Fibroblast of lung (primary cell): ENCODE measurements at places on chromosomes 7 and 10. TPM values are rescaled to one million over a fixed set of nuclear protein-coding genes. Genes with fewer than 3 reads are reported as not detected.

- no peak for DNase-seq
Measured at GRCh38 chr7:157442993-157443831, 106.4 kb downstream of the DNAJB6 start.

DNA sequence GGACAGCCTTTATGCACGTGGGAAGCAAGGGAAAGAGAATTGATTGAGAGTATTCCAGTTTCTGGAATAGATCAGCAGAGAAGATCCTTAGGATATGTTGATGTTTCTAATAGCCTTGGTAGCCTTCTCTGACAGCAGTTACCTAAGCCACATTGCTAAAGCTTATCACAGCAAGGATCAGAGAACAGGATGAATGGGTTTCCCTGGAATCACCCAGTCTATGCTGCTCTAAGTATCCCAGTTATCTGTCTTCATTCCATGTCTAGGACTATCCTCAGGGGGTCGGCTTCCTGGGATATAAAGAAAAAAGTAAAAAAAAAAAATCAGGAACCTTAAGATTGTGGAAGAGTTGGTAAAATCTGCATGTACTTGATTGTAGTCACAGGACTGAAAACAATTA lies 352.0 kb upstream of the AKR1E2 start:
- DNase-seq, result no peak

GRCh38 chr7:88324699-88325098 lies 18.0 kb upstream of the STEAP4 start:
- no peak for DNase-seq

GRCh38 chr7:57305192-57305748 lies 144.7 kb upstream of the ZNF716 start:
- no peak for DNase-seq

DNA sequence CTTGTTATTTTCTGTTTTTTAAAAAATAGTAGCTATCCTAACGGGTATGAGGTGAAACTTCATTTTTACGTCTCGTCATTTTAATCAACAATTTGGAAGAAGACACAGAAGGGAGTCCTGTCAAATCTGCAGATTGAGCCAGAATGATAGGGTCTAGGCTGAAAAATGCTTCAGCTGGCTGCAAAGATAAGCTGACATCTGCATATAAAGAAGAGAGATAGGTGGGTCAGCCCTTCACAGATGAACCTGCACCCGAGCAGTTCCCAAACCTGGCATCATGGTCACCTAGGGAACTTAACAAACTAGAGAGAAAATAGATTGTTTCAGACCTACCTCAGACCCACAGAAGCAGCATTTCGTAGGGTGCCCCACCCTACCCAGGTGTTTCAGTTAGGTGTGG lies 35.2 kb upstream of the BMPR1A start:
- DNase-seq, result no peak

DNA sequence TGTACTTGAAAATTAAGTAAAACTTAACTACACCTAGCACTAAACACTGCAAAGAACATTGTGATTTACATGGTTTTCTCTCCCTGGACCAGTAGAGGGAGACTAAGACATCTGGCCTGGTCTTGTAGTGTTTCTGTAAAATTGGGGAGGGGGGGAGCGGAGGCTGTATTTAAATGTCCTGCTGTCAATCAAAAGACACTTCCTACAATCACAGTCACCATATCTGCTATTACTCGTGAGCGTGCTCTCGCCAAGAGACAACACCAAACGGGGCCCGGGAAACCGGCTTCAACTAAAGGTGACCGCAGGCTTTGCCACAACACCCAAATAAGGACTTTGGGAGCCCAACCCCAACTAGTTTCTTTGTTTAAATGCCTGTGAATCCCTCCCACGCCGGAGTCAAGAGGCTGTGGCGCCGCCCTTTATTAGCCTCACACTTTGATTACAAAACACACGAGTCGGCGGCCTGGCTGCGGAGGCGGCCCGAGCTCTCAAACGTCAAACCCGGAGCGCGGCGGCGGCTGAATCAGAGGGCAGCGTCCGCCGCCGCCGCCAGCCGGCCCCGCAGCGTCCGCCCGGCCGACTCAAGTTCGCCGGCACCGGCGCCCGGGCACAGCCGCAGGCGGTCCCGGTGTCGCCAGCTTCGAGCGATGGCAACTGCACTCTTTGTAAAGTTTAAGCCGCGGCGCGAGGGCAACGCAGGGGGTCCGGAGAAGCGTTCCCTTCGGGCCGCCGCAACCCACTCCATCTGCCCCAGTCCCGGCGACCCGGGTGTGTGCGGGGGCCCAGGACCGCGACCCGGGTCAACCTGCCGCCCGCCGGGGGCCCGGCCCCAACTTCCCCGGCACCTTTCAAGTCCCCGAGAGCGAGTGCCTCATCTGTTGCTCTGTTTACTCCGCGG lies 1.3 kb downstream of the KDM7A start:
- DNase-seq, result peak; percentile 95

- no peak for DNase-seq
Measured at GRCh38 chr7:74246497-74246896, 7.7 kb downstream of the RFC2 start.

GRCh38 chr7:142422621-142423020 lies 164.8 kb upstream of the PRSS58 start:
- DNase-seq, result no peak

GRCh38 chr7:20076835-20077234 lies 140.3 kb downstream of the MACC1 start:
- DNase-seq, result peak; percentile 27

DNA sequence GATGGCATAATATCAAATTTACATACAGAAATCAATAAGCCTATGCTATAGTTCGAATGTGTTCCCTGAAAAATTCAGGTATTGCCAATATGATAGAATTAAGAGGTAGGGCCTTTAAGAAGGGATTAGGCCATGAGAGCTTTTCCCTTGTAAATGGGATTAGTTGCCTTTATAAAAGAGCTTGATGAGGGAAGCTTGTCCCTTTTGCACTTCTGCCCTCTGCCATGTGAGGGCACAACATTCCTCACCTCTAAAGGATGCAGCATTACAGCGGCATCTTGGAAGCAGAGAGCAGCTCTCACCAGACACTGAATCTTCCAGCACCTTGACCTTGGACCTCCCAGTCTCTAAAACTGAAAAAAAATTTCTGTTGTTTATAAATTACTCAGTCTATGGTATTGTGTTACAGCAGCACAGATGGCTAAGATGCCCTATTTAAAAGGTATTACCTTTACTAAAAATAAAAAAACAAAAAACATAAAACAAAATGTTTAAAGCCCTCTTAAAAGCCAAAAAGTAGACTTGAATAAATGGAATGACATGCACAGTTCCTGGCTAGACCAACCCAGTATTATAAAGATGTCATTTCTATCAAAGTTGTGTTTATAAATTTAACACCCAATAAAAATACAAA lies 909.6 kb downstream of the REEP3 start:
- no peak for DNase-seq

- no peak for DNase-seq
Measured at GRCh38 chr10:124602646-124603365, 141.2 kb downstream of the LHPP start.

DNA sequence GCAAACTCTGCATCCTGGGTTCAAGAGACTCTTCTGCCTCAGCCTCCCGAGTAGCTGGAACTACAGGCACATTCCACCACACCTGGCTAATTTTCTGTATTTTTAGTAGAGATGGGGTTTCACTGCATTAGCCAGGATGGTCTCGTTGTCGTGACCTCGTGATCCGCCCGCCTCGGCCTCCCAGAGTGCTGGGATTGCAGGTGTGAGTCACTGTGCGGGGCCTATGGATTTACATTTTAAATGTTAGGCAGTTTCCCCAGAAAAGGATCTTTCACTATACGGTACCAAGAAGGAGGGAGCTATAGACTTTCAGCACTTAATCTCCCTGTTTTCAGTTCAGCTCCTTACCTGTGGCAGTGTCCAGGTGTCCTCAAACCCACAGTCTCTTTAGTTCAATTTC lies 50.8 kb downstream of the SIRT1 start:
- DNase-seq, result no peak

- DNase-seq, result no peak
Measured at GRCh38 chr10:69344591-69345252, 66.4 kb downstream of the HK1 start.

- no peak for DNase-seq
Measured at GRCh38 chr7:28588602-28589001, 176.3 kb downstream of the CREB5 start.

- DNase-seq, result no peak
Measured at GRCh38 chr7:102304668-102305067, 18.0 kb downstream of the SH2B2 start.

GRCh38 chr7:133625046-133625445 lies 372.2 kb downstream of the EXOC4 start:
- no peak for DNase-seq

GRCh38 chr10:87927091-87927490 lies 63.7 kb downstream of the PTEN start:
- DNase-seq, result no peak

CLIP2 gene
- 58.3 and 77.8 TPM in 2 replicates for total RNA-seq

CDNF gene
- 1.2 and 1.5 TPM in 2 replicates for total RNA-seq

RARRES2 gene
- 65.6 and 174 TPM in 2 replicates for total RNA-seq

SLC16A9 gene
- total RNA-seq, result 0.26 and 0.66 TPM in 2 replicates

PDZD7 gene
- total RNA-seq, result 1.3 TPM in 2 replicates

OR2A5 gene
- total RNA-seq, result not detected in 2 replicates
